ENCODE measurements at places on chromosomes 3 and 15. TPM values are rescaled to one million over a fixed set of nuclear protein-coding genes. Genes with fewer than 3 reads are reported as not detected.

The SERPINI2 gene
- not detected for total RNA-seq

The UCN2 gene
- total RNA-seq, result 1.8 TPM

The STT3B gene
- total RNA-seq, result 105 TPM

The TLR9 gene
- total RNA-seq, result not detected

The MFGE8 gene
- 1,799 TPM for total RNA-seq

The SLC12A6 gene
- total RNA-seq, result 19.5 TPM

The HCLS1 gene
- 0.85 TPM for total RNA-seq

DNA sequence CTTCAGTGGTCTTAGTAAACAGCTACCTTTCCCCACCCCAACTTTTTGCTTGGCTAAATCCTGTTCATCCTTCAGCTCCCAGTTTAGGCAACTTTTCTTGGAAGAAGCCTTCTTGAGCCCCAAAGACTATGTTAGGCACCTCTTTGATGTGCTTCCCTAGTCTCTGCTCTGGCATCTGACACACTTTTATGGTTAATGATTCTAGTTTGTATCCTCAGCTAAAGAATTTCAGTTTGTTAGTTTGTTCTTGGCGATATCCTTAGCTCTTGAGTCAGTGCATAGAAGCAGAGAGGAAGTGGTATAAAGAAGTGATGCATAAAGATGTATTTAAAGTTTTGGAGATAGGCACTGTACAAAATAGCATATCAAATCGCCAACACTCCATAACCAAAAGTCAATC is 168.4 kb downstream of the WDR72 start:
- DNase-seq, result no peak

GRCh38 chr3:156674911-156675829 is 780 bp downstream of the TIPARP start:
- DNase-seq, result no peak

DNA sequence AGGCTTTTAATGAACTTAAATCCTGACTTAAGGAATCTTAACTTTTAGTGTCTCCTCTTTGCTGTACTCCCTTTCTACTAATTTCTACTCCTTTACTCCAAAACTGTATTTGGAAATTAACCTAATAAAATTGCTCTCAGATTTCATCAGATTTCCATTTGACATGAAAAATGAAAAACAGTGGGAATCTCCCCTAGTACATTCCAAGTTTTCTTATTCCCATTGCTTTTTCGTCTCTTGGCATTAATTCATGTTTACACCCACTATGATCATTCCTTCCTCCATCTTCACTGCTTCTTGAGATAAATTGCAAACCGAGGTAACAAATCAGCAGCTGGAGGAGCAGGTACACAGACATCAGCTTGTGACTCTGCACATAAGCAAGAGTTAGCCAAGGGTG is 208.7 kb downstream of the VGLL3 start:
- DNase-seq, result no peak

DNA sequence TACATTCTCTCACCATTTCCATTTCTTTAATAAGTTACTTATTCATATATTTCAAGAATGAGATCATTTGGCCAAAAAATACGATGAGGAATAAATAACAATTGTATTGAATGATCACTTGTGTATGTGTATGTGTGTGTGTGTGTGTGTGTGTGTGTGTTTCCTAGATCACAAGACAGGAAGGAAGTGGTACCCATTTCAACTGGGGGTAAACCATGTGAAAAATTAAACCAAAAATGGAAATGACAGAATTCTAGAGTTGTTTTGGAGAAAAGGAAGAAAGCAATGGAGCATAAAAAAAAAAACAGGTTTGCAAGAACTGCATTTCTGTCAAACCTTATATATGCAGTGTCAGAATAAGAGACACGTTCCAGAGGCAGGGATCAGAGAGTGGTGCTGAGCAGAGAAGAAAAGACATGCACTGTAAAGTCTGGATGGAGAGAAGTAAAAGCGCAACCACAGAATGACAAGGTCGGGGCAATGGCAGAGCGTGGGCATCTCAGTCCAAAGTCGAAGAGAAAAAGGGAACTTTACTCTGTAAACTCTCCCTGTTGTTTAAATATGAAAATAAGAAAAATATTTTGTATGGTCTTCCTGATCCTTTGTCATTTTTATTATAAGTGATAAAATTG is 75.5 kb downstream of the PEX5L start:
- no peak for DNase-seq

DNA sequence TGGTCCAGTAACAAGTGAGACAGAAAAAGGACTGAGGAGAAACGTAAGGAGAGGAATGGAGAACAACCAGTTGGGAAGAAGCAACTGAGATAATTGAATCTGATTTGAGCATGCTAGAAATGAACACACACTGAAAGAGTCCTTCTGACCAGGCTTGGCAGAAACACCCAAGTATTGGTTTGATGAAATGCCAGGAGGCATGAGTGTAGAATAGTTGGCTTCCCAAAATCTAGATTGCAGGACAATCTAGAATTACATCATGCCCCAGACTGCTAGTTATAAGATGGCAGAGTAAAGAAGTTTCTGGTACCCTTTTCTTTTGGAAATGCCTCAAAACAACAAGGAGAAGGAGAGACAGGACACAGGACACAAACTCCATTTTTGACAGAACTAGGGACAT is 189.7 kb upstream of the STT3B start:
- no peak for DNase-seq

- no peak for DNase-seq
These were observed 166.7 kb downstream of the RORA start for GRCh38 chr15:61062268-61062861.

DNA sequence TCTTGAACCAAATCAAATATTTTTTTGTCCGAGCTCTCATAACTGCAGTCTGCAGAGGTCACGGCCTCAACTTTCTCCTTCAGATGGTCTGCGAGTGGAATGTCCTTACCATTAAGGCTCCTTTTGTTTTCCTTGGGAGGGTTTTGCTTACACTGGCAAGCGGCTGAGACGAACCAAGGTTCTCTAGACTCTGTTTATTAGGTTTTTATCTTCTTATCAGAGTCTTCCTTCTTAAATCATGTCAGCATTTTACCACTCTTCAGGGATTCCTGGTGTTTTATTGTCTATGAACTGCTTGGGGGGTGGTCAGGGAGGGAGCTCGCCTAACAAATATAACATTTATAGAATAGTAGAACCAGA is 773.7 kb upstream of the NR2F2 start:
- no peak for DNase-seq

DNA sequence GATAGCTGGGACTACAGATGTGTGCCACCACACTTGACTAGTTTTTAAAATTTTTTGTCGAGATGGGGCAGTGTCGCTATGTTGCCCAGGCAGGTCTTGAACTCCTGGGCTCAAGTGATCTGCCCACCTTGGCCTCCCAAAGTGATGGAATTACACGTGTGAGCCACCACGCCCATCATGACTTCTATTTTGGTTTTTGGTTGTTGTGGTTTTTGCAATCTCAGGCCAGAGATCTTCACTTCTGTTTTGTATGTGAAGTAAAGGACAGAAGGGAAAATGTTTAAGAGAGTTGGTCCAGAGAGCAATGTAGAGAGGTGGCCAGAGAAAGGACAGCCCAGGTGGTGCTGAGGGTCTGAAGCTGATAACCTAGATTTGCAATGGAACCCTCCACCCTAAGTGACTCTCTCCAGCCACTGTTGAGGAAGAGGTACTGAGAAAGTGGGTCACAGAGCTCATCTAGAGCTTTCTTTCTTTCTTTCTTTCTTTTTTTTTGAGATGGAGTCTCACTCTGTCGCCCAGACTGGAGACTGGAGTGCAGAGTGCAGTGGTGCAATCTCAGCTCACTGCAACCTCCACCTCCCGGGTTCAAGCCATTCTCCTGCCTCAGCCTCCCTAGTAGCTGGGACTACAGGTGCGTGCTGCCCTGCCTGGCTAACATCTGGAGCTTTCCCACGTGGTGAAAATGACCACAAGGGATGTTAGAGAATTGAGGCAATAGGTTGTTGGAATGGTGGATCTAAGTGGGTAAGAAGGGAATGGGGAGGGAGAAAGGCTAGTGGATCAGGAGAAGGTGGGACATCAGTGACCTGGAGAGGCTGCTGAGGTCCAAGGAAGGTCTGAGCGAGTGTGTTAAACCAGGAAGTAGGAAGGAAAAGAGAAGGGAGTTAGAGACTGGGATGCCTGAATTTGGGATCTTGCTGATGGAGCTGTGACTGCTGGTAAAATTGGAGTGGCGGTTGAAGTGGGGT is 22.4 kb upstream of the SEMA4B start:
- DNase-seq, result no peak

GRCh38 chr3:62332835-62333244 is 40.5 kb downstream of the FEZF2 start:
- DNase-seq, result no peak

- DNase-seq, result no peak
These were observed 81.6 kb downstream of the BOC start for GRCh38 chr3:113292933-113293332.

DNA sequence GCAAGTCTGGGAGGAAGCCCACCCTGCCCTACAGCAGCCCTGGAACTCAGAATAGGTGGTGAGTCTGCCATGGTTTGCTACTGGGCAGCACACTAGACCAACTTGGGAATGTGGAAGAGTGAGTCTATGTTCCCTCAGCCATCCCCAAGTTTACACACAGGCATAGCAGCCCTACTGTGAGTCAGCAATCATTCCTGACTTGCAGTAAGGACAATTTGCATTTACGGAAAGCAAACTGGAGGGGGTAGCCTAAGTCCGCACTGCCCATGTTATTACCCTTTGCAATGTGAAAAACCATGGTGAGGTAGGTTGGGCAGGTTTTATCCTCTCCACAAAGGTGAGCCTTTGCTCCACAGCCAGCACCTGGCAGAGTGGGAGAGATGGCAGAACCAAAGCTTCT is 4.6 kb downstream of the TCTA start:
- no peak for DNase-seq

- DNase-seq, result no peak
These were observed 13.4 kb downstream of the LRIG1 start for GRCh38 chr3:66487465-66487864.

GRCh38 chr3:22262386-22262785 is 511.4 kb upstream of the ZNF385D start:
- no peak for DNase-seq

DNA sequence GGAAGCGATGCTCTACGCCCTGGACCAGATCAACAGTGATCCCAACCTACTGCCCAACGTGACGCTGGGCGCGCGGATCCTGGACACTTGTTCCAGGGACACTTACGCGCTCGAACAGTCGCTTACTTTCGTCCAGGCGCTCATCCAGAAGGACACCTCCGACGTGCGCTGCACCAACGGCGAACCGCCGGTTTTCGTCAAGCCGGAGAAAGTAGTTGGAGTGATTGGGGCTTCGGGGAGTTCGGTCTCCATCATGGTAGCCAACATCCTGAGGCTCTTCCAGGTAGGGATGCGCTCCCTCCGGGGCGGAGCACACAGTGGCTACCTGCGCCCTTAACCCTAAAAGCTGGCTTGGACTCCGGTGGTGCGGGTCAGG is 698 bp downstream of the GRM7 start:
- no peak for DNase-seq
